ENCODE measurements at places on chromosomes 12 and 14.

DNA sequence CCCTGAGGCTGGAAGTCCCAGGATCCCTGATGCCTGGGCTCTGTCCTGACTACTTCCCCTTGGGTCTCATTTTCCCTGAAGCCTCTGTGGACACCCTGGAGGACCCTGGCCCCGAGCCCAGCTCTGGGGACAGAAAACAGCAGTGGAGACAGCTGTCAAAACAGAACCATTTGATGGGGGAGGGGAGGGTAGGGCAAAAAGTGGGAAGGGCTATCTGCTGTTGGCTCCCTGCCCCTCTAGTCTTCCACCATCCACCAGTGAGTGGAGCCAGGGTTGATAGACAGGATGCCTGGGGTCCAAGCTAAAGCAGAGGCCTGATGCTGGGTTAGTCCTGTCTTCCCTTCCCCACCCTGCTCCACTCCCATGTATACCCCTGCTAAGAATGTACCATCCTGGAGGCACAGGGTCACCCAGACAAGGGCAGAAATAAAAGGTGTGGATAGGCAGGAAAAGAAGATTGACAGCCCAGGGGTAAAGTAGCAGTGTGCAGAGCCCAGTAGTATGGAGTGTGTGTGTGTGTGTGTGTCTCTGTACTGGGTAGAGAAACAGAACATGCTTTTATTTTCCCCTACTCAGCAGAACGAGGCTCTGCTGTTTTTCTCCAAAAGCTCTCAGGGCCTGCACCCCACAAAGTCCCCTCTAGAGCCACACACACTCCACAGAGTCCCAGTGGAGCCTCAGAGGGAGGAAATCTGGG is 9.8 kb downstream of the ZNF385A start:
- no peak for DNase-seq

DNA sequence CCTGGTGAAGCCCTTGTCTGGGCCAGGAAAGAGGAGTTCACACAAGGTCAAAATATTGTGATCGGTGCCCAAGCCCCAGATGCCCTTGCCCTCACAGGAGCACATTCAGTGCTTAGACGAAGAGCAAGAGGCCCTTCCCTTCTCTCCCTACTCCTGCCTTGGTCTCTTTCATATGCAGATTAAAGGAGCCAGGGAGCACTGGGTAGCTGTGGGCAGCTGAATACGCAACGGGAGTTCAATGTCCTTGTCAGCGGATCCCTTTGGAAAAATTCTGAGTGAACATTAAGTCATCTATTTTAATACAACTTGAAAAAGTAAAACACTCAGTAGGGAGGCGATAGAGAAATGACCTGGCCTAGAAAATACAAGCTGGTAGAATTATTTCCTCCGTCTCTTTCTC is 1489.4 kb downstream of the AACS start:
- no peak for DNase-seq

GRCh38 chr12:64091186-64091585 is 130.9 kb downstream of the KICS2 start:
- DNase-seq, result no peak

- DNase-seq, result no peak
Observed at GRCh38 chr12:110846615-110847566, at the start of gene CCDC63. Gene CCDC63 (plus strand): TSS chr12:110846987. CDS start chr12:110852955, 5,968 bp downstream.

DNA sequence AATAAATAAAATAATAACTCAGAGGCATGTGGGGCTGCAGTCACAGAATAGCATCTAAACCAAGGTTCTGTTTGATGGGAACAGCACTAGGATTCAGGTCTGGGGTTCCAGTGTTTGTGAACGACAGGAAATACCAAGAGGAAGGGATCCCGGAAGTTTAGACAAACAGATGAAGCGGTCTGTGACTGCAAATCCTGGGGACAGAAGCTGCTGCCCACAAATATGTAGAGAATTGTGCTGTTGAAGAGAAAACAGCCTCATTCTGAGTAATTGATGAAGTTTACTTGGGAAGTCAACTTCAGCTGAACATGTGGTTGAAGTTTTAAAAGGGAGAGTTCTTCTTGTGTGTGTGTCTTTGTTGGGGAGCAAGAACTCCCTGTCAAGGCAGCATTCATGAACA is 98.4 kb upstream of the TBX5 start:
- no peak for DNase-seq
